ENCODE measurements at places on chromosomes 12 and 14.

DNA sequence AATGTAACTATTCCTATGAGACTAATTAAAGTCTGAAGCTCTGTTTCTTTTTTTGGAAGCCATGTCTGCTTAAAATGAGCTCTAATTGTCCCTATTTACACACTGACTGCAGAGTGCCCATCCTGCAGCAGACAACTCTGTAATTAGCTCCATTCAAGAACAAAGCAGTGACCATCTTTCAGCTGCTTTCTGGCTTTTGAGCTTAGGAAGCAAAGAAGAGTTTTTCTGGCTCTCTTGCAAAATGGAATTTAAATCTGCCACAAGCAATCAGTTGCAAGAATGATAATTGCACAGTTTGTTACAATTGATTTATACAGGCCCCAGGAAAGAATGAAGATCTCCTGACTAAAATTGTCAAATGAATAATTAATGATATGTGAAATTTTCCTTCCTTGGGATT, 83.4 kb downstream of the GAS2L3 start:
- H3K4me3 ChIP-seq: no peak overlapping the region
- no peaks in the 10 kb centered on the region for H3K27me3 ChIP-seq
- H3K4me1 ChIP-seq: no peaks in the 10 kb centered on the region

DNA sequence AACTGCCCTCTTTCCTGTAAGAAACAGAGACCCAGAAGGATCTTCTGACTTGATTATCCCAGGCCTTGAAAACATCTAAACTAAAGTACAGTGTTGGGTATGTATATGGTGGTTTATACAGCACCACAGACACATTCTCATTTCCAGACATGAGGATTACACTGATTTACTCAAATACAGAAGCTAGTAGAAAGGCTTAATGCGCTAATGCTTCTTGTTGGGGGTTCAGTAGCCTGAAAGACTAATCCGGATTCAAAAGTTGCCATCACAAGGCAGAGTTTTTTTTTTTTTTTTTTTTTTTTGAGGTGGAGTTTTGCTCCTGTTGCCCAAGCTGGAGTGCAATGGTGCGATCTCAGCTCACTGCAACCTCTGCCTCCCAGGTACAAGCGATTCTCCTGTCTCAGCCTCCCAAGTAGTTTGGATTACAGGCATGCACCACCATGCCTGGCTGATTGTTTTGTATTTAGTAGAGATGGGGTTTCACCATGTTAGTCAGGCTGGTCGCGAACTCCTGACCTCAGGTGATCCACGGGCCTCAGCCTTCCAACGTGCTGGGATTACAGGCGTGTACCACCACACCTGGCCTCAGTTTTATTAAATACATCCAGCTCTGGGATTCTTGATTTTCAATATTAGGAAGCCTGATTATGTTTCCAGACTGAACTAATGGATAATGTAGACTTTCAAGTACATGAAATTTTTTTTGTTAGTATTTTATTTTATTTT, 46.3 kb upstream of the HECTD1 start:
- H3K27ac ChIP-seq: no peak overlapping the region
- no peaks in the 10 kb centered on the region for H3K4me1 ChIP-seq
- no peak overlapping the region for H3K4me3 ChIP-seq

- no peak overlapping the region for H3K4me3 ChIP-seq
- H3K4me1 ChIP-seq: no peaks in the 10 kb centered on the region
- no peak for DNase-seq
- H3K27me3 ChIP-seq: no peaks in the 10 kb centered on the region
- H3K27ac ChIP-seq: no peak overlapping the region
- no peaks in the 10 kb centered on the region for H3K36me3 ChIP-seq
Measured at GRCh38 chr12:127716166-127716565, 550.8 kb upstream of the TMEM132C start.

- DNase-seq: no peak
- H3K4me1 ChIP-seq: no peaks in the 10 kb centered on the region
- no peak overlapping the region for H3K27ac ChIP-seq
- H3K36me3 ChIP-seq: no peaks in the 10 kb centered on the region
Measured at GRCh38 chr14:78798757-78799156, 628.6 kb downstream of the NRXN3 start.

DNA sequence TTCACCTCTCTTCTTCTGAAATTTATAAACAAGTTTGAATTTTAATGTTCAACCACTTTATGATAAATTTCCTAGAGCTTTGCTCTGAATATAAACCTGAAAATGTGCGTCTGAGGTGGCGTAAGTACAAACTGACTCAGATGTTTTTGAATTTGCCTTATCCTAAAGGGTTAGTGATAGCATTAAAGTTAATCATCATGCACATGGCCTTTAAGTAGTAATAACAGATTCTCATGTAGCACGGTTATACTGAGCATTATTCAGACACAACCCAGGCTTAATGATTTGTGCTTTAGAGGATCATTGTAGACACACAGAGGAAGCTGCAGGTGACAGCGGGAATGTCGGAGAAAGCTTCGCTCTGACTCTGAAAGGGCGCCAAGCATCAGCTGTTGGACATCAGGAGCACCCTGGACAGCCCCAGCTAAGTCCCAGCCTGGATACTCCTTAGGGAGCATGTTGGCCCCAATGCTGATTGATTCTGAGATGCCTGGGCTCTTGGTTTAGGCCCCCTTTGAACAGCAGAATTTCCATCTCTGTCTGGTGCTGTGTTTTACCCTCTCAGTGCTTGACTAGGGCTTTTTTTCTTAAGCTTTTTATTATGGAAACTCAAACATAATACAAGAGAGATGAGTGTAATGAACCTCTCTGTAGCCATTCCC, 91.1 kb downstream of the PLXNC1 start:
- no peaks in the 10 kb centered on the region for H3K27me3 ChIP-seq
- no peak for DNase-seq
- H3K36me3 ChIP-seq: no peaks in the 10 kb centered on the region

- H3K27ac ChIP-seq: no peak overlapping the region
- H3K27me3 ChIP-seq: no peaks in the 10 kb centered on the region
- no peaks in the 10 kb centered on the region for H3K4me1 ChIP-seq
- H3K4me3 ChIP-seq: no peak overlapping the region
- H3K36me3 ChIP-seq: no peaks in the 10 kb centered on the region
Measured at GRCh38 chr12:29241821-29242591, 92.9 kb downstream of the FAR2 start.

DNA sequence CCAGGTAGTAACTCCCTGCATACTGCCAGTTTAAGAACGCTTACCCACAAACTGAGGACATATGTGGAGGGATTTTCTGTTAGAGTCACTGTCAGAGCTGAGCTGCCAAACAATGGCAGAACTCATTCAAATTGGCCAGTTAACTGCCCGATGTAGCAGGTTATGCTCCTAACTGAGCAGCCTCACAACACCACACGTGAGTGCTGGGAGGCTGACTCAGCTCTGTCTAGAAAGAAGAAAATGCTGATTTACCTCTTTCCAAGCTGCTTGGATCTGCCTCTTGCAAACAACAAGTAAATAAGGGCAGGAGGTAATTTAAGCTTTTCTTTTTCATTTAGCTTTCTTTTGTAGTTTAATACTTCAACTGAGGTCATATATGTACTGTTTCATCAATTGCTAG, 195.6 kb downstream of the PELI2 start:
- no peaks in the 10 kb centered on the region for H3K4me1 ChIP-seq
- H3K4me3 ChIP-seq: no peak overlapping the region
- no peak overlapping the region for H3K27ac ChIP-seq

- H3K4me1 ChIP-seq: peaks cover 3% of the 10 kb centered on the region
- H3K4me3 ChIP-seq: no peak overlapping the region
- no peaks in the 10 kb centered on the region for H3K36me3 ChIP-seq
- H3K27ac ChIP-seq: no peak overlapping the region
- DNase-seq: no peak
Measured at GRCh38 chr12:51005671-51006070, 20.5 kb downstream of the SLC11A2 start.

GRCh38 chr14:96066976-96067375, 27.8 kb downstream of the C14orf132 start:
- H3K27ac ChIP-seq: no peak overlapping the region
- no peaks in the 10 kb centered on the region for H3K36me3 ChIP-seq
- H3K27me3 ChIP-seq: no peaks in the 10 kb centered on the region
- no peaks in the 10 kb centered on the region for H3K4me1 ChIP-seq

GRCh38 chr14:32724867-32725471, 213.7 kb upstream of the NPAS3 start:
- DNase-seq: no peak
- H3K4me3 ChIP-seq: peak overlapping the region; percentile 24
- no peaks in the 10 kb centered on the region for H3K4me1 ChIP-seq
- no peak overlapping the region for H3K27ac ChIP-seq

DNA sequence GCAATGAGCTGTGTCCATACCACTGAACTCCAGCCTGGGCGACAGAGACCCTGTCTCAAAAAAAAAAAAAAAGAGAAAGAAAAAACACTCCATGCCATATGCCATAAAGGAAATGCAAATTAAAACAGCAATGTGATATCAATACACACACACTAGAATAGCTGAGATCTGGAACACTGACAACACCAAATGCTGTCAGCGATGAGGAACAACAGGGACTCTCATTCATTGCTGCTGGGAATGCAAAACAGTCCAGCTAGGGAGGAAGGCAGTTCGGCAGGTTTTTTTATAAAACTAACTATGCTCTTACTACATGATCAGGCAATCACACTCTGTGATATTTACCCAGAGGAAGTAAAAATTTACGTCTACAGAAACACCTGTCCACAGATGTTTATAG, 3.4 kb upstream of the ABCB9 start:
- H3K4me1 ChIP-seq: no peaks in the 10 kb centered on the region
- no peaks in the 10 kb centered on the region for H3K36me3 ChIP-seq
- no peak overlapping the region for H3K4me3 ChIP-seq
- no peak overlapping the region for H3K27ac ChIP-seq

GRCh38 chr12:105995961-105996431, 142.8 kb downstream of the NUAK1 start:
- no peak overlapping the region for H3K4me3 ChIP-seq
- no peaks in the 10 kb centered on the region for H3K4me1 ChIP-seq
- no peaks in the 10 kb centered on the region for H3K36me3 ChIP-seq
- no peak for DNase-seq
- H3K27me3 ChIP-seq: no peaks in the 10 kb centered on the region
- no peak overlapping the region for H3K27ac ChIP-seq

- no peak for DNase-seq
- H3K27ac ChIP-seq: no peak overlapping the region
- H3K4me1 ChIP-seq: no peaks in the 10 kb centered on the region
Measured at GRCh38 chr12:113697651-113698509, 226.2 kb upstream of the LHX5 start.

DNA sequence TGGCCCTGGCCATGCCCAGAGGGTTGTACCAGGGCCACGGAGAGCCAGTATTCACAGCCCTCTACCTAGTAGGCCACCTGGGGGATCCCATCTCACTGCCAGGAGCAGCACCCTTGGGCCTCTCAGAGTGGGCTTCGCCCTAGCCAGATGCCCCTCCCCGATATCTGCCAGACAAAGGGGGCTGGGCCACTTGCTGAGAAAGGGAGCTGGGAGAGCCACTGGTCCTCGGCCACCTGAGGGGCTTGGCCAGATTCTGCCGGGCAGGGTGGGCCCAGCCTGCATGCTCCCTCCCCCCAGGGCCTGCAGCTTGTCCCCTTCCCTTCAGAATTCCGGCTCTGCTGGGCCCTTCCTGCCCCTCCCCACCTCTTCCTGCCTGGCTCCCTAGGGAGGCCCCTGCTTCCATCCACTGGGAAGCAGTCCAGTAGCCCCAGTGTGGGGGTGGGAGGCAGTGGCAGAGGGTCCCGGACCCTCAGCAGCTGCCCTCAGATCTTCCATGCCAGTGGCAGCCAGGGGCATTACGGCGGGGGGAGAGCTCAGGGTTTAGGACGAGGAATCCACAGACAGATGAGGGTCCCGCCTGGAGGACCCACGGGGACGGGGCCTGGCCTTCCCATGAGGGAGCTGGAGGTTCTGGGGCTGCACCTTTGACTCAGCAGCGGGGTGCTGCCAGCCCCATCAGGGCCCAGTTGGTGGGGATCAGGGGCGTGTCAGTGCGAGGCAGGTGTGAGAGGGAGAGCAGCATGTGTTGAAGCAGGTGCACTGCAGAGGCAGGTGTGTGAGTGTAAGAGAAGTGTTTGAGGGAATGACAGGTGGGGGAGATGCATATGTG, 2.4 kb downstream of the CRIP2 start:
- no peaks in the 10 kb centered on the region for H3K27me3 ChIP-seq
- peak overlapping the region; percentile 76 for H3K27ac ChIP-seq
- no peak overlapping the region for H3K4me3 ChIP-seq
- H3K36me3 ChIP-seq: no peaks in the 10 kb centered on the region
- H3K4me1 ChIP-seq: peaks cover 47% of the 10 kb centered on the region

GRCh38 chr14:61628016-61628725, 67.1 kb upstream of the HIF1A start:
- H3K27ac ChIP-seq: no peak overlapping the region
- no peaks in the 10 kb centered on the region for H3K27me3 ChIP-seq

GRCh38 chr14:63760014-63760413, 32.1 kb upstream of the SGPP1 start:
- no peaks in the 10 kb centered on the region for H3K36me3 ChIP-seq
- no peak for DNase-seq
- no peaks in the 10 kb centered on the region for H3K4me1 ChIP-seq
- no peak overlapping the region for H3K27ac ChIP-seq
- no peaks in the 10 kb centered on the region for H3K27me3 ChIP-seq
- H3K4me3 ChIP-seq: no peak overlapping the region

Data from uterus (tissue), 4 donors.